ENCODE measurements at places on chromosomes 3 and 15.

- no peak for DNase-seq
Observed at GRCh38 chr3:127822682-127823425, 539 bp upstream of the MGLL start.

DNA sequence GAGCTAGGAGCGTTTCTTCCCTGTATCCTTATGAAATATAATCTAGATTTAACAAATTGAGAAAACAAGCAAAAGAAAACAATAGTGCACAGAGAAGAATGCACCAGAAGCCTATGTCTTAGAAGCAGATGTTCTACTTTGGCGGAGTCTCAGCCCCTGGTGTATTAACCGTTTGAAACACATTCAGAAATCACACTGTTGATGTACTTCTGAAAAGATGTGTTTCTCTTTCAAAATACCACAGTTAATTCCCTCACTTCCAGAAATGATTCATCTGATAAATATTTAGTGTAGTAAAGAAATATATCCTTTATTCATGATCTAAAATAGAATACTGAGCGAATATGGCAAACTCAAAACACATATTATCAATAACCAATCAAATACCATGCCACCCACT, 77.7 kb downstream of the CBLB start:
- DNase-seq, result no peak

DNA sequence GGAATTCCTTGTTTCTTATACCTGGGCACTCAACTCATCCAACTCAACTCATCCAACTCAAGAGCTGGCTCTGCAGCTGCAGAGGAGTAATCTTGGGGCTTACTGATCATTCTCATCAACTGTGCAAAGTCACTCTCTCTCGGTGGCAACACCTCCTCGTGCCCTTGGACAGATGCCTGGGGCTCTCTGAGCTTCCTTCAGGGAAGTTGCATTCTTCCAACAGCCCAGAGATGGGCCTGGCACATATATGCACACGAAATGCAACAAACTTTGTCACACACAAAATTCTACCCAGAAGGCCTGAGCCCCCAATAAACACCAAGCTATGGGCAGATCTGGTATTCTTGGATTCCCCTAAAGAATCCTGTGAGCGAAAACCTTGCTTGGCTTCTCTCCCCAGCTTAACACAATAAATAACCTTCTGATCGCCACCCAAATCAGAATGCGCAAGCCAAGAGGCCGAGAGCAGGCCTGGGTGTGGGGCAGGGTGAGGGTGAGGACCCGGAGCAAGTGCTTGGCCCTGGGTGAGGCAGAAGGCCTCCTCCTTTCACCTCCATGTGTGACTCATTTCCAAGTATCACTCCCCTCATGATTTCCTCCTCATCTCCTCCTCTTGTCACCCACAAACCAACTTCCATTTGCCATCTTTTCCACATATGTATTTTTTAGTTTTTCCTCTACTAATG, 15.4 kb downstream of the TGM5 start:
- no peak for DNase-seq

- DNase-seq, result no peak
Observed at GRCh38 chr3:15932348-15933300, 134.8 kb upstream of the ANKRD28 start.

DNA sequence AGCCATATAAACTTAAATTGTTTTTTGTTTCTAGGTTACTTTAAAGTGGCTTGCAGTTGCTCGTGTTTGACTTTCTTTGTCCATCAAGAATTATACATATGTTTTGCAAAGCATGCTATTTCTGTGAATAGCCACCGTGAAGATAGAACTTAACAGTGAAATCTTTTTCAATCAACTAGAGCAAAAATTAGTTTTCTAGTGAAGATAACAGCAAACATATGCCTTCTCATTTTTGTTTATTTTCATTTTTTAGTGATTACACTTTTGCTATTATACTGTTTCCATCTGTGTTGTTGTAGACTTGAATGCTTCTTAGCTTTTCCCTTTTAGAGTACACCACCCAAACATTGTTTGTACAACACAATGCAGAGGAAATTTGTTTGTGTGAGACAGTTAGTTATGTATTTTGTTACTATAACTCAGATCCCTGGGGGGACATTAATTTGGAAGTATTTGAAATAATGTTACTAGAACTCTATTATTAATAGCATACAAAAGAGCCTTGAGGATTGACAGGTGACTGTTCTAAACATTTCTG, 62.8 kb downstream of the CRYBG3 start:
- no peak for DNase-seq

- no peak for DNase-seq
Observed at GRCh38 chr3:28853830-28854229, 427.0 kb upstream of the RBMS3 start.

All from SHP77 treated with DMSO at 0.1 percent for 48 hours (cell line).